ENCODE measurements at places on chromosomes 12 and 14.

GRCh38 chr12:88393017-88393767 lies 187.1 kb downstream of the KITLG start:
- DNase-seq: no peak

- DNase-seq: no peak
Measured at GRCh38 chr12:32334371-32334777, 65.0 kb upstream of the FGD4 start.

GRCh38 chr12:46977871-46978375 lies 101.5 kb upstream of the PCED1B start:
- no peak for DNase-seq

DNA sequence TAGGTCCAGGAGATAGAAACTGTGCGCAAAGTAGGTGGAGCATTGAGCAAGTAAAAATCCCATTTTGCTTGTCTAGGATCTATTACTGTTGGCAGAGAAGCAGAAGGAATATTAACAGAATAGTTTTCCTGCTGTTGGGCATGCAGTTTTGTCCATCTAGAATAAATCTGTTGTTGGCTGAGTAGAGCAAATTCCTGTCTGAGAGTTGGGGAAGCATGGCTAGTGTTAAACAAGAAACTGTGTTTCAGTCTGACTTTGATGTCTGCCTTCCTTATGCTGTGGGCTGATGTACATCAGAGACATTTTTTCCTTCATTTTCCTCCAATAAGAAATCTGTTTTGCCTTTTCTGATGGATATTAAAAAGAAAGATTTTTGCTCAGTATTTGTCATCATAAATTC lies 98.2 kb downstream of the RAD52 start:
- no peak for DNase-seq

DNA sequence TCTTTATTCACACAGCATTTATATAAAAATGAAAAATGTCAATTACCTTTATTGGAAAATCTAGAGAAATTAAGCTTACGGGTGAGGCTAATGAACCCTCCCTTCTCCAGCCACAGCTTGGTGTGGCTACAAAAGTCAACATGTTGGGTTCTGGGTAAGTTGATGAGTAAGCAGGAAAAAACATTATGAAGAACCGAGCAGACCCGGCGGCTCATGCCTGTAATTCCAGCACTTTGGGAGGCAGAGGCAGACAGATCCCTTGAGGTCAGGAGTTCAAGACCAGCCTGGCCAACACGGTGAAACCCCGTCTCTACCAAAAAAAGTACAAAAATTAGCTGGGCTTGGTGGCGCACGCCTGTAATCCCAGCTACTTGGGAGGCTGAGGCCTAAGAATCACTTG lies 10.9 kb downstream of the NAA25 start:
- no peak for DNase-seq

DNA sequence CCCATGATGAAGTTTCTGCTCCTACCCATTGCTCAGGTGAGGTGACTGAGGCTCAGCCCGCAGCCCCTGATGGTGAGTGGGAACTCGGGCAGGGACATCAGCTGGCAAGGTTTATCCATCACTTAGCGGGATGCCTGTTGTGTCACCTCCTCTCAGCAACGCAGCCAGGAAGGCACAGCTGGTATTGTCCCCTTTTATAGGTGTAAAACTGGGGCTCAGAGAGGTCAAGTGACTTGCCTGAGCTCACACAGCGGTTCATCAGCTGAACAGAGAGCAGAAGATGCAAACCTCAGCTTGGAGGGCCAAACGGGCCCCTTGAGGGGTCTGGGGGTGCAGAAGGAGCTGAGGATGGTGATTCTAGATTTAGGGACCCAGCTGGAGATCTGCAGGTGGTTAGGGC lies 143.6 kb downstream of the PHETA1 start:
- DNase-seq: no peak

GRCh38 chr12:109329686-109330085 lies 18.0 kb upstream of the MYO1H start:
- DNase-seq: no peak

GRCh38 chr12:92193846-92194245 lies 48.2 kb upstream of the BTG1 start:
- no peak for DNase-seq

DNA sequence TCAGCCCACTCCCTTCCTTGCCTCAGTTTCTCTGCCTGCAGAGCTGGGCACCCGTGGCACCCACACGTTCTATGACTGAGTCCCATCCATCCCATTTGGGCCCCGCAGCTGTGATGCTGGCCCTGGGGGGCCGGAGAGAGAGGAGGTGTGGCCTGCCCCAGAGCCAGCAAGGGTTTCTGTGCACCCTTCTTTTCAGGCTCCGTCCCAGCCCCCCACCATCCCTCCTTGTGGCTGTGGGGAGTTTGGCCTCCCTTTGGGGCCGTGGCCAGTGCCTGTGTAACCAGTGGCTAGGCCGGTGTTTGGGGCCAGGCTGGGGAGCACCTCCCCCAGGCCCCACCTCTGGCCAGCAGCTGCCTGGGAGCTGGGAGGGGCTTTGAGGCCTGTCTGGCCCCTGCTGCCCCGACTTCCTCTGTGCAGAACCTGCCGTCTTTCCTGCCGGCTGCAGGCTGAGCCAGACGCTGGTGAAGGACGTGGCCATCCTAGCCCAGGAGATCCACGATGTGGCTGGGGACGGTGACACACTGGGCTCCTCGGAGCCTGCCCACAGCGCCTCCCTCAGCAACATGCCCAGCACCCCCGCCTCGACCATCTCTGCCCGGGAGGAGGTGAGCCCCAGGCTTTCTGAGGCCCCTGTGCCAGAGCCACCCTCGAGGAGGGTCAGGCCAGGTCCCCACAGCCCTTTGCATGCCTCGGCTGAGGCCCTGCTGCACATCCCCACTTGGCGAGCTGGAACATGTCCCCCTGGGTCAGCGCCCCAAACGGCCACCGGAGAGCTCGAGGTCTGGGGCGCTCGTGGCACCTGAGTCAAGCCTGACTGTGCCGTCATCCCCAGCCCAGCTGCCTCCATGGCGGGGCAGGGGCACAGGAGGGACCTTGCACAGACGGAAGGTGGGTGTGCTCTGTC lies 27.7 kb downstream of the CEP170B start:
- no peak for DNase-seq

GRCh38 chr12:29743801-29744200 lies 39.9 kb downstream of the TMTC1 start:
- DNase-seq: no peak

GRCh38 chr14:33484264-33484663 lies 466.6 kb downstream of the EGLN3 start:
- DNase-seq: no peak

DNA sequence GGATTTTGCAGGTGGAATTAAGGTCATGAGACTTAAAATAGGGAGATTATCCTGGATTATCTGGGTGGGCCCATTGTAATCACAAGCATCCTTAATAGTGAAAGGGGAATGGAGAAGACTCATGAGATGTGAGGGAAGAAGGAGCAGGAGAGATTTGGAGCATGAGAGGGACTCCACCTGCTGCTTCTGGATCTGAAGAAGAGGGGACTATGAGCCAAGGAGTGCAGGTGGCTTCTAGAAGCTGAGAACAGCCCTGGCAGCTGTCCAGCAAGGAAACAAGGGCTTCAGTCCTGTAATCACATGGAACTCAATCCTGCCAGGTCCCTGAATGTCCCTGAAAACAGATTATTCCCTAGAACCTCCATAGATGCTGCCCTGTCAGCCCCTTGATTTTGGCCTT lies 67.8 kb downstream of the PELI2 start:
- peak; percentile 64 for DNase-seq

DNA sequence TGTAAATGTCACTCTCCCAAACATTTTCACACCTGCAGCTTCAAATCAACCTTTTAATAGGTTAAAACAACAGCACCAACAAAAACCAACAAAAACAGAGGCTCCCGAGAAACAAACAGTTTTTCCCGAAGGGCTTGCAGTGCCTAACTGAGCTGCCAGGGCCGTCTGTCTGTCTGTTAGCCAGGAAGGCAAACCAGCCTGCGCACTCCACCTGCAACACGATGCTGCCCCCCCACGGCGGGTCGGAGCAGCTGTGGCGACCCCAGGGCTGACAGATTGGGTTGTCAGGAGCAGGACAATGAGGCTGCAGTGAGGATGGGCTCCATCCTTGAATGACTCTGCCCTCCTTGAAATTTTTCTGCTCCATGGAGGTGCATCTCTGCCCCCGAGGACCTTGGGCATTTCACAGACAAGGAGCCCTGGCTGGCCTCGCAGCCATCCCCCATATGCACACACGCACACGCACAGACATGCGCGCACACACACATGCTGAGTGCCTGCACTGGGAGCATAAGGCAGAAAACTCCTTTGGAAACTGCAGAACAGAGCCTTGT lies 2.6 kb downstream of the RTL1 start:
- DNase-seq: no peak

- DNase-seq: no peak
Measured at GRCh38 chr14:73809391-73809790, 42.2 kb upstream of the PTGR2 start.

DNA sequence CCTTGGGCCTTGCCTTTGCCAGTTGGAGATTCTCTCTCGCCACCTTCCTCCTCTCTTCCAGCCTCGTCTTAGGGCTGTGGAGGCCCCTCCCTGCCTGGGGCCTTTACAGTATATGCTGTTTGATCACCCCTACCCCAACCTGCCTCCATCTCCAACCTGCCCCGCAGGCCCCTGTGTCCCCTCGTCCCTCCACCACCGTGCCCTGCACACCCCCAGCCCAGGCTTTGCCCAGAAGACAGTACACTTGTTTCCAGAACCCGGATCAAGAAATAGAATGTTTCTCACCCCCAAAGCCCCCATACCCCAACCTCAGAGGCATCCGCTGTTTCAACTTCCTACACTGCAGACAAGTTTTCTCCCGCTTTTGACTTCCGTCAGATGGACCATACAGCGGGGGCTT lies 202.3 kb upstream of the C14orf180 start:
- DNase-seq: no peak

Data from right cardiac atrium (tissue), 5 donors.